AML-193 (cell line): ENCODE measurements at places on chromosomes 5 and 9.

GRCh38 chr9:105305856-105306255, 61.4 kb downstream of the SLC44A1 start:
- DNase-seq, result no peak

GRCh38 chr9:75953218-75953617, 62.7 kb downstream of the PCSK5 start:
- DNase-seq, result no peak

DNA sequence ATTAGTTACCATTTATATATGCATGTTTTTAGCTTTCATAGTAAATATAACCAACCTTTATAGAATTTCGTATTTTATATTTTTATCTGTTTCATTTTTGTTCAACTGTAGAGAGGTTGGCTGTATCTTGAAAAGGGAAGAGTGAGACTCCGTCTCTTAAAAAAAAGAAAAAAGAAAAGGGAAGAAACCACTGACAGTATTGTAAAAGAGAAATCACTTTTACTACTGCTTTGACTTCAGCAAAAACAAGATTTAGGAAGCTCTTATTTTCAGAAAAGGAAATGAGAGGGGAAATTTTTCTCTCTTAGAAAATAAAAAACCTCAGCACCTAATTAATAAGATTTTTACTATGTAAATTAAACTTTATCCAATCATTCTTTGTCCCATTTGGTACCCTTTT, 14.4 kb downstream of the POLK start:
- DNase-seq, result no peak

DNA sequence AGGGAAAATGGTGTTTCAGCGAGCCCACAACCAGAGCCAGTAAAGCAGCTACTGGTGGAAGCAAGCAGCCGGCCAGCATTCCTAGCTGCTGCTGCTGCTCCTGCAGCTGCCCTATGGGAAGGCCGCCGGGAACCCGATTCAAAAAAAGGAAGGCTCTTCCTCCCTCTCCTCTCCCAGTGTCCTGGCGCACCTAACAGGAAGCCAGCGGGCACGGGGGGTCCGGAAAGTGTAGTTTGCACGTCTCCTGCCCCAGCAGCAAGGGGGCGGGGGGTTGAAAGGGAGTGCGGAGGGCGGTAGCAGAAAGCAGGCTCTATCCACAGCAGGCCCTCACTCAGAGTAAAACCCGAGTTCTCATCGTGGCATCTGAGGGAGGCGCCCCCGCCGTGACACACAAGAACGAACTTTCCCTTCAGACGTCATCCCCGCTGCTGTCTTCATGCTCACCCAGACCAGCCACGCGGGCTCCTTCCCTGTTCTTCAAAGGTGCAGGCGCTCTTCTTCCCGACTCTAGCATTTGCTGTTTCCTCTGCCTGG, 16.5 kb downstream of the GRXCR2 start:
- no peak for DNase-seq

- no peak for DNase-seq
These were observed 378.9 kb downstream of the RAB3C start for GRCh38 chr5:58961631-58962280.

DNA sequence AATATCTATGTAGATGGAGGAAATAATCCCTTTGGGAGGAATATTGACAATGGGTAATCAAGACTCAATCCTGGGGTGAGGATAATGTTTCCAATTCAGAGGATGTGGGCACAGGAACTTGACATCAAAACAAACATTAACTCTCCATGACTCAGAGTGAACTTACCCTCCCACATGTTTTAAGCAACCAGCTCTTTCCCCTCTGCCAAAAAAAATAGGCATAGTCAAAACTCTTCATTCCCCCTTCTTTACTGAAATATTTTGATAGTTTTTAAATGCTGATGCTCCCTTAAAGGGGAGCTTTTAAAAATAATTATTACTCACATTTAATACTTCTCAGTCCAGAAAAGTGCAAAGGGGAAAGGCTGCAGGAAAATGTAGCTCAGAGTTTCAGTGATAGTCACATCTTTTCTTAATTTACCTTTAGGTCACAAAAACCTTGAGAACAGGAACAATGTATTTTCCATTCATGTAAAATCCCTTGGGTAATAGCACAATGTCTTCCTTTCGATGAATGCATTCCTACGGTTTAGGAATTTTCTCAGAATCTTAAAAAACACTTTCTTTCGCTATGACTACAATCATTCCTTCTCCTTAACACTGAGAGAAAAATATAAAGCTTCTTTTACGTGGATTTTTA, 298.4 kb upstream of the GRAMD2B start:
- no peak for DNase-seq

DNA sequence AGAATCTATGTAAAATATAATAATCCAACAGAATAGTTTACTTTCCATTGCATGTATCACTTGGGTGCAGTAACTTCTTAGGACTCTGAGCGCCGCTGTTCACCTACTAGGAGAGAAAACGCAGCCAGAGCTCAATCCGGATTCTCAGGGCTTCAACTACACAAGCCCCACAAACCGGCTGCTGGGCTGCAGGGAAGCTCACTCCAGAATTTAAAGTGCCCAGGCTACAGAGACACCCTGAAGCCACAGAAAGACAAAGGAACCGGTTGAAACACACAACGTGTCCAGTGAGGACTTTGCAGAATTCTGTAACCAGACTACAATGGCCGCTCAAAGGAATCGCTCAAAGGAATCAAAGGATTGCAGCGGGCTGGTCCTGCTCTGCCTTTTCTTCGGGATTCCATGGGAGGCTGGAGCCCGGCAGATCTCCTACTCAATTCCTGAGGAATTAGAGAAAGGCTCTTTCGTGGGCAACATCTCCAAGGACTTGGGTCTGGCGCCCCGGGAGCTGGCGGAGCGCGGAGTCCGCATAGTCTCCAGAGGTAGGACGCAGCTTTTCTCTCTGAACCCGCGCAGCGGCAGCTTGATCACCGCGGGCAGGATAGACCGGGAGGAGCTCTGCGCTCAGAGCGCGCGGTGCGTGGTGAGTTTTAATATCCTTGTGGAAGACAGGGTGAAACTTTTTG, at the start of gene PCDHGA10:
TSS of gene PCDHGA10 (plus strand) at position 134 of the 686 bp plus-strand sequence. CDS start at position 323, 189 bp downstream.
- peak; percentile 69 for DNase-seq

DNA sequence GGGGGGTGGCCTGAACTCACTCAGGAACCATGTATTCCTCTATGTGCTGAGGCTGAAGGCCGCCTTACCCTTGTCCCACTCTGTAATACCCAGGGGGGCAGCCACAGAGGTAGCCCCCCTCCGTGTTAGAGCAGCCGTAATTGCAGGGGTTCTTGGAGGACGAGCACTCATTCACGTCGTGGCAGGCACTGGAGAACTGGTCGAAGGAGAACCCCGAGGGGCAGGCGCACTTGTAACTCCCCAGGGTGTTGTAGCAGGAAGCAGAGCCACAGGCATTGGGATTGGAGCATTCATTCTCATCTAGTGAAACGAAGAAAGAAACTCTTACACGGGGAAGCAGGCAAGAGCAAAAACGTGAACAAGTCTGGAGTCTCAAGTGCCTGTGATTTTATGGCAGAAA, 179.8 kb downstream of the SLC12A2 start:
- DNase-seq, result no peak

- no peak for DNase-seq
These were observed 77.5 kb upstream of the ZNF169 start for GRCh38 chr9:94181408-94182181.

GRCh38 chr9:87681271-87682061, 44.5 kb upstream of the CTSL start:
- DNase-seq, result no peak

DNA sequence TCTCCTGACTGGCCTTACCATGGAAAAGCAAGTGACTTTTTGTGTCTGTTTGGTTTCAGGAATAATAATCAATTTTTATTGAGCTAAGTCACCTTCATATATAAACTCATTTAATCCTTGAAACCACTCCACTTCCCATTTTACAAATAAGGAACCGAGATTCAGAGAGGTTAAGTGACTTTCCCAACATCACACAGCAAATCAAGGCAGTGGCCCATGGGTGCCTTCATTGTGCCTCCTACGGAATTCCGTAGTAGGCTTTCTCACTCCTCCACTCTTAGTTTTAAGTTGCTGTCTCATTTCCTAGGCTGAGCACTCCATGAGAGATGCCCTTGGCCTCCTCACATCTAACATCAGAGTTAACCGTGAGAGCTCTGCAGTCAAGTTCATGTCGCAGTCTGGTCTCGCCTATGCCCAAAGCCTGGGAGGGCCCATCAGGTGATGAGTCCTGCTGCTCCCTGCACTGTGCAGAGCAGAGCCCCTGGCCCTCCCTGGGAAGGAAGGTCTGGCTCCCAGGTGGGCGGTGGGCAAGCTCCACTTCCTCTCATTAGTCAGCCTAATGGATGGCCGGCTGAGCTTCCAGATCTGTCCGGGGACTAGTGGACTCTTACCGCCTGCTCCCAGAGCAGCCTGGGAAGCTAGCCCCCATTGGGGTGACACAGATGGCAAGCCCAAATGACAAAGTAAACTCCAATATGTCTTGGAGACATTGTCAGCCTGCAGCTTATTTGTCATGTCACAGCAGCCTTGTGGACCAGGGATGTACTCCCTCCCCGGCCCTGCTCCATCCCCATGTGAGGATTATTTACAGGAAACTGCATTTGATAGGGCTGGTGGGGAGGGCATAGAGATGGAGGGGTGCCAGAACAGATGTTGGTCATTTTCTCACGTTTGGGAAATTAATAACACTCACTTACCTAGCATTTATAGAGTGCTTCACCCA, 123.4 kb downstream of the MVB12B start:
- no peak for DNase-seq

DNA sequence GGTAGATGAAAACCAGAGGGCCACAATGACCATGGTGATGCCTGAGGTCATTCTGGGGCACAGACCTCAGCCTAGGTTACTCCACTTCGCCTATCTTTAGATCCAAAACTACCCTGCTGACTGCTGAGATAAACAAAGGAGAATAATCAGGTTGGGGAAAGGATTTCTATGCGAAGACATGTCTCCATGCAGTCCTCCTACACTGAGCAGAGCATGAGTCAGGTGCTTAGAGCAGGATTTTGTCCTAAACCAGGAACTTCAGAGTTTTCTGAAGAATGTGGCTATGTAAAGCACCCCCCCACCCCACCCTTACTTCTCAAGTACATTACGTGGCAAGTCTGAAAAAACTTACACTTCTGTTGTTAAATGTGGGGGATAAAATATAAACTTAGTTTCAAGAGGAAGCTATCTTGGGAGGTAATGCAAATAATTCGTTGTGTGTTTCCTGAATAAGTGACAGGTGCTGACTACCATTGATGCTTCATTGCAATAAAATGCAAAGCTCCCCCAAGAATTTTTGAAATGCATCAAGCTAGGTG, 19.4 kb downstream of the PDCD1LG2 start:
- no peak for DNase-seq

- no peak for DNase-seq
These were observed 19.6 kb upstream of the TIFAB start for GRCh38 chr5:135471726-135472125.

- no peak for DNase-seq
These were observed 983.8 kb downstream of the CDH9 start for GRCh38 chr5:26054594-26054993.

DNA sequence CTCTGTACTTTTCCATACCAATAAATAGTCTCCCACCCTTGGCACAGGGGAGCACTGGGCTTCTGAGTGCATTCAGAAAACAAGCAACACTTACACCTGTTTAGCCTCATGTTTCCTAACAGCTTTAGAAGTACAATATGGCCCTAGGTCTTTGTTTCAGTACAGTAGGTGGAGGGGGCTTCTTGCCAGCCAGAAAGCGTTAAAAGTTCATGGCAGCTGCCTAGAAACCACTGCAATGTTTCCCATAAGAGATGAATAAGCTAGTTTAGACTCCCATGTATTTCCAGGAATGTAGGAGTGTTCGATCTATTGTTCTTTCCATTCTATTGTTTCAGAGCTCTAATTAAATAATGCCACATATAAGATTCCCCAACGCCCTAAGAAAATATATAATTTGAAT, 444.8 kb downstream of the ARHGEF28 start:
- no peak for DNase-seq

- DNase-seq, result no peak
These were observed 444.5 kb downstream of the SH3GL2 start for GRCh38 chr9:18023332-18023731.

GRCh38 chr5:69491838-69492390, 676 bp upstream of the OCLN start:
- no peak for DNase-seq

DNA sequence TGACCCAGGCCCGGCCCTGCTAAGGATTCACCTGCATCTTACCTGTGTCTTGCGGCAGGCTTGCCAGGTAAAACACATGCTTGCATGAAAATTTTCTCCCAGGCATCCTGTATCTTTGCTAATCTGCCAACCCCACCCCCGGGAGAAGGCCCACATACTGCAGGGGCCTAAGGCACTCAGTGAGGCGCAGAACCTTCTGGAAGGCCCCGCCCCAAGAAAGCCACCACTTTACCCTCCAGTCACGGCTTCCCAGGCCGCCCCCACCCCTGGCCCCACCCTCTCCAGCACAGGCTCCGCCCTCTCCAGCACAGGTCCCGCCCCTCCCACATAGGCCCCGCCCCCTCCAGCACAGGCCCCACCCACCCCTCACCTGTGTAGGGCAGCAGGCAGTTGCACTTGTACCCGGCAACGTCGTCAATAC, 29.8 kb upstream of the SEC16A start:
- no peak for DNase-seq

- DNase-seq, result no peak
These were observed 115.4 kb upstream of the KLF9 start for GRCh38 chr9:70529833-70530232.

DNA sequence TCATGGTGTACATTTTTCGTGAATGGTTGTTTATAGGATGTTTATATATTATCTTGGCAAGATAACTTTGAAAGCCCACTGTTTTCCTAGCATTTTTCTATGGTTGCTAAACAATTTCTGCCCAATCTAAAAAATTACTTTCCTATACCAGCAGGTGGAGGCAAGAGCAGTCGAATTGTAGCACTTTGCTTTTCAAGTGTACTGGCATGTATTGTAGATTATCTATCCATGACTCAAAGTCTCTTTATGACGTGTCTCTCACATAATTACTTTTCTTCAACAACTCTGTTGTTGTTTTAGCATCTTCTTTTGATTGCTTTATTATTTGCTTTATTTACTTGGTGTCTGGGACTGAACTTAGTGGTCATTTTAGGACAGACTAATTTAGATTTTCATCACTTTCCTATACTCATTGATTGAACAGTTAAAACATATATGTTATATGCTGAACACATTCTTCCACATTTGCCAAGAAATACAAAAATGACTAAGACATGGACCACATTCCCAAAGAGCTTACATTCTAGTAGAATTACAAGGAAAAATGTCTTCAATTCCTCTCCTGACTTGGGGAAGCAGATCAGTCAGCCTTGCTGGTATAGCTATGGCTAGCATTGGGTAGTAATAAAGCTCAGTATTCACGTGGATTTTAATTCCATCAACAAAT, 20.7 kb downstream of the NLN start:
- peak; percentile 52 for DNase-seq

DNA sequence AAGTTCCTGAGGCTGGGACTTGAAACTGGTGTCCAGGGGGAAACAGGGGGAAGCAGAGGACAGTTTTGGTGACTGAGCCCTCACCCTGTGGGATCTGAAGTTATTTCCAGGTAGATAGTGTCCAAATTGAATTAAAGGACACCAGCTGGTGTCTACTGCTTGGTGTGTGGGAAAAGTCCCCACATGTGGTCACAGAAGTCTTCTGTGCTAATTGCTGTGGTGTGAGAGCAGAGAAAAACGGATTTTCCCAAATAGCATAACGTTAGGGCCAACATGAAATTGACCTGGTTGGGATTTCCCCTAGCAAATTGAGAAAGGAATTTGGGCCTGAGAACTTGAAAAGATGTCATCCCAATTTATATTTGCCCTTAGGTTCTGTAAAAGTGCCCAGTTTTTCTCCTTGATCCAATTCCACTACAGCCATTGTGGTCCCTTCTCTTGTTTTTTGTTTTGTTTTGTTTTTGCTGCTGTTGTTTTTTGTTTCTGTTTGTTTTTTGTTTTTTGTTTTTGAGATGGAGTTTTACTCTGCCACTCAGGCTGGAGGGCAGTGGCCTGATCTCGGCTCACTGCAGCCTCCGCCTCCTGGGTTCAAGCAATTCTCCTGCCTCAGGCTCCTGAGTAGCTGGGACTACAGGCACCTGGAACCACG, 5.6 kb upstream of the STARD4 start:
- DNase-seq, result no peak
